ENCODE measurements at places on chromosomes 16 and 17.

- DNase-seq, result no peak
Observed at GRCh38 chr17:171871-172270, 9.6 kb downstream of the DOC2B start.

GRCh38 chr16:60302261-60302660 is 1568.1 kb upstream of the GOT2 start:
- DNase-seq, result no peak

GRCh38 chr16:66409156-66409555 is 17.9 kb upstream of the BEAN1 start:
- DNase-seq, result no peak

- no peak for DNase-seq
Observed at GRCh38 chr17:74199306-74200092, 4.0 kb upstream of the RPL38 start.

GRCh38 chr17:80474231-80474960 is 2.0 kb downstream of the NPTX1 start:
- DNase-seq, result no peak

DNA sequence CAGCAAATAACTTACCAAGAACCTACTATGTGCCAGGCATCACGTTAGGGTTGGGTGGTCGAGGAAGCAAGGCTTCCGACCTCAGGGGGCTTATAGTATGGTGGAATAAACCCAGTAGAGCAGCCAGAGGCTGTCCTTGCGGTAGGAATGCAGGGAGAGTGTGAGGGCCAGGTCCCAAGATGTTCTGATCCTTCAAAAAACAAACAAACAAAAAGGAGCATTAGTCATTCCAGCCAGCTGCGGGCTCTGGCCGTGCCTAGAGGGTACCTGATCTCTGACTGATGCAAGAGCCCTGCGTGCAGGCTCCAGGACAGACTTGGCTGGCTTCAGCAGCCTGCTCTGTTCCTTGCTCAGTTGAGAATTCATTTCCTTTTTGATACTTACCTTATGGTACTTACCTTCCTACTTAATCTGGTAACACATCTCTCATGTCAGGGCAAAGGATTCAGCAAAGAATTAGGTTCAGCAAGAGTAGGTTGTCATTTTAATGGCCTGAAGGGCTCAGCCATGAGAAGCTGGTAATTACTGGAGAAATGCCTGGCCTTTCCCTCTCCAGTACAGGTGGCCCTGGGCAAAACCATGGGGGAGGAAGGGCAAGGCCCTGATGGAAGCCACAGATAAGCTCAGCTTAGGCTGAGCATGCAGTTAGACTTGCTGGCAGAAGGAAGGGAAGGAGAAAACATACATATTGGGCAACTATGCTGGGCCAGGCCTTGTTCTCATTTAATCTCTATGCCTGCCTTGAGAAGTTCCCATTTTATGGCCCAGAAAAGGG is 18.4 kb downstream of the CYB5D2 start:
- DNase-seq, result no peak

- DNase-seq, result no peak
Observed at GRCh38 chr17:72056727-72057290, 64.0 kb upstream of the SOX9 start.

DNA sequence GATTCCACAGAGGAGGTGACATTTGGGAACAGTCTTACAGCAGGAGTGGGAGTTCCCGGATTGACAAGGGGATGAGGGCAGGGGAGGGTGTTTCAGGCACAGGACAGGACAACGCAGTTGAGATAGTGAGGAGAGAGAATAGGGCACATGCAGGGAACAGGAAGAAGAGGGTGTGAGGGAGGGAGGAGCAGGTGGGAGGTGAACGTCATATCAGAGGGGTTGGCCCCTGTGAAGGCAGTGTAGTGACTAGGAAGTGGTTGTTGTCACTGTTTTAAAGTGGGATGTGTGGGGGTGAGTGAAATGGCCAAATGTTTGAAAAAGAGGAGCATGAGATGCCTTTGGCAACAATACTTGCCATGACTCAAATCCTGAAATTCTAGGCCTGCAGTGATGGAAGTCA is 12.2 kb downstream of the PRKCB start:
- no peak for DNase-seq

- no peak for DNase-seq
Observed at GRCh38 chr16:80710918-80711317, 93.5 kb downstream of the CDYL2 start.

DNA sequence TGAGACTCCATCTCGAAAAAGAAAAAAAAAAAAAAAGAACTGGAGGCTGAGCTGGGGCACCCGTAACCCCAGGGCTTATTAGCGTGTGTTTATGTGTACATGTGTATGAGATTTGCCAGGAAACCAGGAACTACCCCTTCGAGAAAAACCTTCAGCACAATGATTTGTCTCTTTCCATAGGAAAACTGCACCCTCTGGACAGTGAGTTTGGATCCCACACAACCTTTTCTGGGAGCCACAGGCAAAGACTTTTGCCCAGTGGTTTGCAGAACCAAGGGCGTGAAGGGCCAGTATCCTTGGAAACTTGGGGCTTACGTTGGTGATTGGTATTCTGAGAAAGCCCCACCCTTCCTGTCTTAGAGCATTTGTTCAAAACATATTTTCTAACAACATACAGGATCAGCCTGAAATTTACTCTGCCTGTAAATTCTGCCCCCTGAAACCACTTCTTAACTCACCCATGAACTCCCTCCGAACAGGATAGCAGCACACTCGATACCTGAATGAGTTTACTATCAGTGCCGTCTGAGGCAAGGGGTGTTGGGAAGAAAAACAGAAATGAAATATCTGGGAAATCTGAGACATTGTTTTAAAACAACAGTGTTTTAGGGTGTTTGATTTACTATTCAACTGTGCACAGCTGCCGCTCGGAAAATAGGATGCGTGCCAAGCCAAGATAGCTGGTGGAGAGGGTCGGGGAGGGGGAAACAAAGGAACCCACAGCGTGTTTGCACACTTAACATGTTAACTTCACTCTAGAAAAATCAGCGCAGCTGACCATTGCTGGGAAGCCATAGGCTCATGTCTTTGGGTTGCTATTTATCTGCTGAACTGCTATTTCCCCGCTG is 40.2 kb upstream of the MAF start:
- no peak for DNase-seq

DNA sequence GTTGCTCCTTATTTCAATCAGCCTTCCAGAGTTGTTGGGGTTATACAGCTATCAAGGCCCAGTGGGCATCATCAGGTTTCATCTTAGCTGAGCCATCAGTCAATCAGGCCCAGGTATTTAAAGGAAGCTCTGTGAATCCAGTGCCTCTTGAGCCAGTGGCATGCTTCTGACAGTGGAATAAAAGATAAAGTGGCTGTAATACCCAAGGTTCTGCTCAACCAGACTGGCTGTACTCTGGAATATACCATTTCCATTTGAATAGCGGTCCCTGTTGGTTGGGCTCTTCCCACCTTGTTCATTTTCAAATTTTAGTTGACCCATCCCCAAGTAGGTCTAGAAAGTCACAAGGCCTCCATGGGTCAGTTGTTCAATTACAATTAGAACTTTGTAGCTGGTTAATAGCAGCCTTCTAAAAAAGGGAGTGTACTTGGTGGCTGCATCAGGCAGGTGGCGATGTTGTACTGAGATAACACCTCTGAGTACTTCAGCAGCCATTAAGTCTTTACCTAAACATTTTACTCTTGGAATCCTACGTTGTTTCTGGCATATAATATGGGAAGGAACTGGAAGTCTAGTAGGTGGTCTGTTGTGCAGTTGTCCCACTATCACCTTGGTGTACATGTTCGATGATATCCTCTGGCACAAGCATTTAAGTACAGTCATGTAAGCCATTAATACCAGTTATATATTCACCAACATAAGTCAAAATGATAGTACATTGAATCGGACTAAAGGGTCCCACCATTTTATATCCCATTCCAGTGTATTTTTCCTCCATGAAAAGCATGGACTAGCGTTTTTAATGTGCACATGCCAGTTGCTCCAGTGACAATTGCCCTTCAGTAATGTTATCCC is 294.1 kb downstream of the BCAS3 start:
- no peak for DNase-seq

- DNase-seq, result no peak
Observed at GRCh38 chr17:50283714-50284113, 9.4 kb downstream of the TMEM92 start.

DNA sequence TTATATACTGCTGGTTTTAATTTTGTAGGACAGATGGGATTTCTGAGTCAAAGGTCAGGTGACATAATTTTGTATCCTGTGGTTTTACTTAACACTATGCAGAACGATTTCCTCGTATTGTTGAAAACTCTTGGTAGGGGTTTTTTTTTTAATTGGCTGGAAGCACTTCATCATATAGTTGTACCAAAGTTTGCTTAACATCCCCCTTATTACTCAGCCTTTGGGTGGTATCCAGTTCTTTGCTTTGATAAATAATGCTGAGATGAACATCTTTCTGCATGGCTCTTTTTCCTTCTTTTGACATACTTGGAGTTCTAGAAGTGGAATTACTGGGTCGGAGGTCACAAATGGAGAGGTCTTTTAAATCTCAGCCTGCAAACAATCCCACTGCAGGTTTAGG is 419.1 kb downstream of the MAF start:
- DNase-seq, result no peak

DNA sequence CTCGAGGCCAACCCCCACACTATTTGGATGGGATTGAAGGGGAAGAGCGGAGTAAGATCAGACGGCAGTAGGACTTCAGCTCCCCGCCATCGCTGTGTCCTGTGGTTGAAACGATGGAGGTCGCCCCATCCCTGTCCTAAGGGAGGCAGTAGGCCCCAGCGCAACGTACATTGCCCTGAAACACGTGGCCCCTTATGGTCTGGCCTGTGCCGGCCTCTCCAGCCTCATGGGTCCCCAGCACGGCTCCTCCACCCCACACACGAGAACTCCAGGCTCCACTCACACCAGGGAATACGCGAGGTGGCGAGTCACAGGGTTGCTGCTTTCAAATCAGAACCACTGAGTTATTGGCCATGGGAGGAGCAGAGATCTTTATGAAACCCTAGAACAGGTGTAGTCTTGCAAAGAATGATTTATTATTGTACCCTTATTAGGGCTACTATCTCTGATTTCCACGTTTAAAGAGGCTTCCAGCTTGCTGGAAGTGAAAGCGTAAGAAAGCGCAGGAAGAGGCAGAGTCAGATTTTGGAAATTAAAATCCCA is 669 bp upstream of the DCTPP1 start:
- no peak for DNase-seq

- DNase-seq, result no peak
Observed at GRCh38 chr17:45432405-45433158, at the start of gene ARHGAP27. Gene ARHGAP27 (minus strand): TSS chr17:45432870. CDS start chr17:45430279, 2,591 bp downstream.

DNA sequence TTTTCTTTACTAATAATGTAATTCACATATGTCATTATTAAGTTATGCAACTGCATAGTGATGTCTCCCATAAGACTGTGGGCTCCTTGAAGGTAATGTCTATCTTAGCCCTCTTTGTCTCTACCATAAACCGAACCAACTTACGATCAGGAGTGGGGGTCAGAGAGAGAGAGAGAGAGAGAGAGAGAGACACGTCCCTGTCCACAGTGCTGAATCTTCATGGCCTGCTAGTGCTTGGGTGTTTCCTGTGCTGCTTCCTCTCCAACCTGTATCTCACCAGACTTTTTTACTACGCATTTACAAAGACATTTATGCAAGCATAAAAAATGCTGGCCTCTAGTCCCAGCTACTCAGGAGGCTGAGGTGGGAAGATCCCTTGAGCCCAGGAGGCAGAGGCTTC is 52.2 kb upstream of the HAPSTR1 start:
- DNase-seq, result no peak

DNA sequence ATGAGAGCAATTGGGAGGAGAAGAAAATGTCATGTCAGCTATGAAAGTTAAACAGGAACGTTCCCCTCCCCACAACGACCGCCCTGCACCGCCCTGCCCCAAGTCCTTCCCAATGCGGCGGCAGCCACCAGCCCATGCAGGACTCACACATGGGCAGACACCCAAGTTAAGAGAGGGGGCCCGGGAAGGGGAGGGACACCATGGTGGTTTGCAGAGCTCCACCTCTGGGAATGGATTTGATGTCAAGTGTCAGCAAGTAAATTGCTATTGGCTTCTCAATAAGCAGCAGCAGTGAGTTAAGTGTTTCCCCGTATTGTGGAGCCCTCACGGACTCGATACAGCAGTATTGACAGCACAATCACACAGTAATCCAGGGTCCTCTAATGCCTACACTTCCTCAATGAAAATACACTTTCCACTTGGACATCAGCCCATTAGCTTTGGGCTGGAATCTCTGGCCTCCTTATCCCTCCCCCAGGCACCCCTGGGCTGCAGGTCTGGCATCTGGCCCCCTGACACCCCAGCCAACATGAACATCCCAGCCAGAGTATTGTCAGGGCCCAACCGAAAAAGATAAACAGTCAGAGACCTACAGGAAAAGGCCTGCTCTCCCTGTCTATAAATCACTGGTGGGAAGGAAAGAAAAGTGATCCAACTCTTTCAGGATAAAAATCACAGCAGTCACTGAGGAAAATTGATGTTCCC is 22.6 kb downstream of the ZFHX3 start:
- no peak for DNase-seq

- no peak for DNase-seq
Observed at GRCh38 chr17:77254951-77255825, 114.4 kb downstream of the SEC14L1 start.

- no peak for DNase-seq
Observed at GRCh38 chr16:10206215-10206614, 24.0 kb upstream of the GRIN2A start.

Data from vagina (tissue), 2 donors.